Stimulated activated CD4-positive, alpha-beta T cell treated with anti-CD3 and anti-CD28 coated beads, Interleukin-15, amount 100 ng/mL, for 1 hour (primary cell): ENCODE measurements at places on chromosomes 12 and 14.

DNA sequence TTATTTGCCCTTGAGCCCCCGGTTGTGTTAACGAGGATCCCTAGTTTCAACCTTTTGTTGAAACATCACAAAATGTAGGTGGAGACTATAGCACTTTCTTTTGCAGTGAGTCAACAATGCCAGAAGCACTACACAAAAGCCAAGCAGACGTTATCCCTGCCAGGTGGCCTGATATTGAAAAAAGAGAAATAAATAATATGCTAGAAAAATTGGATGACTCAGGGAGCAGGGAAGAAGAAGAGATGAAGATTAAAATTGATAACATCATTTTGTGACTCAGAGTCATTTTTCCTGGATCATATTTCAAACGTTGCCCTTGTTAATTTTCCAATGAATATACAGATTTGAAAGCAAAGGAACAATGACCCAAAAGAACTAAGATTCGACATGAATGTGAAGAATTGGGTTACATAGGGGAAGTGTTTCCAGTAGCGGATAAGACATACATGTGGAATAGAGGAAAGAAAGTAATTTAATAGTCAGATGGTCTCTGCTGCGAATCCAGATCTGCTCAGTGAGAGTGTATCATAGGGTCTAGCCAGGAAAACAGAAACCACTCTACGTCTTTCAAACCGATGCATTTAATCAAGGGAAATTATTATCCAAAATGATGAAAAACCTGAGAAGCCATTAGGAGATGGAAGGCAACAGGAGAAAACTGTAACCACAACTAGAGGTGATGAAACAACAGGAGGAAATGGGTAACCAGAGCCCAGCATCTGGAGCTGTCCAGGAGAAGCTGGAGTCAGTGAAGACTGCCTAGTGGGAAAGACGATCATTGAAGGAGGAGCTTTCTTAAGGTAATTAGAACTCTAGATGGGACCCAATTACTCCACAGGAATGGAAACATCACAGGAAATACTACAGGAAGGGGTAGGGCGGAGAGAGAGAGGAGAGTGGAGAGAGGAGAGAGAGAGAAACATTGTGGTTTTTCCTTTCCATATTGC lies 57.9 kb downstream of the RERG start:
- DNase-seq = no peak

GRCh38 chr12:80175307-80175930 lies 76.1 kb downstream of the OTOGL start:
- no peak for DNase-seq

- DNase-seq = no peak
Measured at GRCh38 chr14:74018174-74018585, 908 bp downstream of the ENTPD5 start.

DNA sequence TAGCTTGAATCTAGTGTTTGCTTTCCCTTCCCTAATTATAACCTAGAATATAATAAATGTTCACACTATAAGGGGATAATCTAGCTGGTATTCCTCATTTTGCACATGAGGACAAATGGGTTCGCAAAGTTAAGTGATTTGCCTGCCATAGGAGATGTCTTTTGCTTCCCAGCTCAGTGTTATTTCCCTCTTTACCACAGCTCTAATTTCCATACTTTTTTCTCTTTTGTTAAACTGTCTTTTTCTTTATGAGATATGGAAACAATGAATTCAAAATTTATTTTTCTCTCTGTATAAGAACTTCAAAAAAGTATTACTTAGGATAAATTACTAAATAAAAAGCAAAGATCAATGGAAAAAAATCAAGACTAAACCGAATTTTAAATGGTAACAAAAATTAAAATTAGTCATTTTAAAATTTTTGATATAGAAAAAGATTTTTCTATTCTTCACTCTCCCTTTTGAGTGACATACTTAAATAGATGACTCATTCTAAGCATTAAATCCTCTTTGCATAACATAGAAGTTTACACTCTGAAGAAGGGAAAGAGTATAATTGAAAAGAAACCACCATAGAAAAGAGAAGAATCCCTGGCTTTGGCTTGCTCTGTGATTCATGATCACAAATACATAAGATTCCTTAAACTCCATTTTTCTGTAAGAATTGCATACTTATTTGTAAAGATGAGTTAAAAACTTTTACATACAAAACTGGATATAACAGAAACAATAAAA lies 97.3 kb downstream of the INSM2 start:
- DNase-seq = no peak

DNA sequence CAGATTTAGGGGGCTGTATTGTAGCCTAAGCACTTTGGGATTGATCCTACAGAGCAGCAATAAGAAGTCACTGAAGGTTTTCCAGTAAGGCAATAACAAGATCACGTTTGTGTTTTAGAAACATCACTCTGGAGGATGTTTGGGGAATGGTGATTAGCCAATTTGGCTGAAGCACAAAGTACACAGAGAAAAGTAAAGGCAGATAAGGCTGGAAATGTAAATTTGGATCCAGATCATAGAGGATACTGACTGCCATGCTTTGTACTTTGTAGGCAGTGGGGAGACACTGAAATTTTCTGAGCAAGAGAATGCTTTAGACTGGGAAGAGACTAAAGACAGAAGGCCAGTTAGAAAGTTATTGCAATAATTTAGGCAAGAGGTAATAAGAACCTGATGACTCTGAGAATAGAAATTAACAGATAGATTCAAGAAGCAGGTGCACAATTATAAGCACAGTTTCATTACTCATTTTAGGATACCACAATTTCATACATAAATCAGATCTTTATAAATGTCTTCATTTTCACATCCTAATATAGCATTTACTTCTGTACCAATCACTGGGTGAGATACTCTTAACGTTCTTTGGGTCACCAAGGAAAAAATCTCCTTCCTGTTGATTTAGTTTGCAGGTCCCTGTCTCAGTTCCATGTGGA lies 314.5 kb upstream of the GARIN6 start:
- DNase-seq = no peak

DNA sequence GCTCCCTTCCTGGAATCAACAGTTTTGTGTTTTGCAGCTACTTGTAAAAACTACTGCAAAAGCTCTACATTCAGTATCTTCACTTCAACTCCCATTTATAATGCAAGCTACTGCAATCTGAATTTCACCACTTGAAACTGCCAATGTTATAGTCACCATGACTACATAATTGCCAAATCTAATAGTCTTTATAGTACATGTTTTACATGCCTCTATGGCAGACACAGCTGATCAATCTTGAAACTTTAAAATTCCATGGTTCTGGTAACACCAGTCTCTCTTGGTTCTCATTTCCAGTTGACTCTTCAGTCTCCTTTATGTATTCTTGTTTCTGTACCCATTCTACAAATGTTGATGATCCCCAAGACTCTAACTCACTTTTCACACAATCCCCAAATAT lies 185.9 kb downstream of the MED13L start:
- no peak for DNase-seq
